ENCODE measurements at places on chromosomes 1 and 21.

DNA sequence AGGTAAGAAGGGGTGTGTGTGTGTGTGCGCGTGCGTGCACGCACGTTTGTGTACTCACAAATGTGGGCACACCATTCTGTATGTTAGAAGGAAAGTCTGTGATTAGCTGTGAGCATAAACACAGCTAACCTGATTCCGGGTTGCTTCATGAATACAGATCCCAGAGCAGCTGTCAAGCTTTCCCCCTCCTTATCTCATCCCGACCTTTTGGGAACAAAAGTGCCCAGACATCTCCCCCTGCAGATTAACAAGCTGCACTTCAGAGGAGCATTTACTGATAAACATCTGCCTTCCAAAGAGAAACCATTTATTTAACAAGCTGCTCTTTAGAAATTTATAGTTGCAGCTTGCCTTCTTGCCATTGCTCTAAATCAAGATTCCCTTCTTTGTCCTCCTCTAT is 97.0 kb downstream of the MT1HL1 start:
- no peaks in the 10 kb centered on the region for H3K27me3 ChIP-seq
- H3K4me3 ChIP-seq: no peak overlapping the region
- no peak for DNase-seq
- H3K27ac ChIP-seq: no peak overlapping the region

GRCh38 chr1:185663771-185664296 is 70.4 kb upstream of the HMCN1 start:
- no peak for DNase-seq
- H3K4me1 ChIP-seq: no peaks in the 10 kb centered on the region
- no peaks in the 10 kb centered on the region for H3K27me3 ChIP-seq
- no peaks in the 10 kb centered on the region for H3K36me3 ChIP-seq
- no peak overlapping the region for H3K27ac ChIP-seq
- no peak overlapping the region for H3K4me3 ChIP-seq

- DNase-seq: no peak
- no peaks in the 10 kb centered on the region for H3K27me3 ChIP-seq
- H3K36me3 ChIP-seq: no peaks in the 10 kb centered on the region
- no peak overlapping the region for H3K4me3 ChIP-seq
- H3K4me1 ChIP-seq: no peaks in the 10 kb centered on the region
Observed at GRCh38 chr1:20371883-20372282, 81.2 kb downstream of the VWA5B1 start.

DNA sequence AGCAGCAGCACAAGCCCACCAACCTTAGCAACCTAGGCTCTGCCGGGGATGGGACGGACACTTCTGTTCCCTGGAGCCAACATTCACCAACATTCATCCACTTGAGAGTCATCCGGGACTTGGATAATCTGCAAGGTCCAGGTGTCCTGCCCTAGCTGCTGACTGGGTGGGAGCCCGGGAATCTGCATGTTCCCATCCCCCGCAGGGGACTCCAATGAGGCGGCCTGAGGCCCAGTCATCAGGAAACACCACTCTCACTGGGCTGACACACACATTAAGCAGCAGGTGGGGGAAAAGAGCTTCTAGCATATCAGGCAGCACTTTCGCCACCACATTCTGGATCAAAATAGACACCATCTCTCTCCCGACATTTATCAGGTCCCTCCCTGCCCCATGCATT is 38.4 kb upstream of the CCSAP start:
- no peak overlapping the region for H3K27ac ChIP-seq
- no peaks in the 10 kb centered on the region for H3K4me1 ChIP-seq
- no peak for DNase-seq
- no peak overlapping the region for H3K4me3 ChIP-seq

DNA sequence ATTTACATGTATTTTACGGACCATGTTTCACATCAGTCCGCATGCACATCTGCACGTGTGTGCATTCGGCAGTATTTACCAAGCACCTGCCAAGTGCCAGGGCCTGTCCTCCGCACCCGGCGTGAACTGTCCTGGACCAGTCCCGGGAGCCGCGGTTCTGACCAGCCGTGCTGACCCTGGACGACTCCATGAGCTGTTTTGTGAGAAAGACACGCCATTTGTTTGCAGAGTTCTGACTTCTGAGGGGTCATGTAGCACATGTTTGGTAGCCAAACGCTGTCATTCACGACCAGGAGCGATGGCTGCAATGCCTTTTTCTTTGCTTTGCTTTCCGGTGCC is 3.3 kb upstream of the OLIG2 start:
- peak; percentile 51 for DNase-seq
- H3K4me1 ChIP-seq: peaks cover 62% of the 10 kb centered on the region
- no peak overlapping the region for H3K4me3 ChIP-seq
- no peaks in the 10 kb centered on the region for H3K36me3 ChIP-seq
- H3K27me3 ChIP-seq: no peaks in the 10 kb centered on the region

GRCh38 chr1:37602750-37603694 is 7.3 kb upstream of the GNL2 start:
- no peak overlapping the region for H3K4me3 ChIP-seq
- no peaks in the 10 kb centered on the region for H3K4me1 ChIP-seq
- no peak for DNase-seq

DNA sequence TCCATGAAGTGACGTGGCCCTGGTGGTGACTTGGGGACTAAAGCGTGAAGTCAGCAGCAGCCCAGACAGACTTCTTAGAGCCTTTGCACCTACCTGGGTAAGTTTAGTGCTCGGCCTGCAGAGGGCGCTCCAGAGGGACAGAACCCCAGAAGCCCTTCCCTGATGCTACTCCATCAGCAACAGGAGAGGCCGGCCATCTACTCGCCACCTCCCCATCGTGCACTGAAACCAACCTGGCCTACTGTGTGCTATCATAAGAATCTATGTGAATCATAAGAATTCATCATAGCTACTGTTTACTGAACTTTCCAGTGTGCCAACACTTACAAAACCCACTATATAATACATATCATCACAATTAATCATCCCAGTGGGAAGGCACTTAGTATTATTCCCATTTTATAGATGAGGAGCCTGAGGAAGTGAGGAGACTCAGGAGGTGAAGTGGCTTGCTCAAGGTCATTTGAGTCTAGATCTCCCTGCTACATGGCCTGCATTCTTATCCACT is 7.9 kb upstream of the EDN2 start:
- H3K27me3 ChIP-seq: no peaks in the 10 kb centered on the region
- DNase-seq: peak; percentile 45
- no peak overlapping the region for H3K4me3 ChIP-seq
- H3K36me3 ChIP-seq: no peaks in the 10 kb centered on the region

DNA sequence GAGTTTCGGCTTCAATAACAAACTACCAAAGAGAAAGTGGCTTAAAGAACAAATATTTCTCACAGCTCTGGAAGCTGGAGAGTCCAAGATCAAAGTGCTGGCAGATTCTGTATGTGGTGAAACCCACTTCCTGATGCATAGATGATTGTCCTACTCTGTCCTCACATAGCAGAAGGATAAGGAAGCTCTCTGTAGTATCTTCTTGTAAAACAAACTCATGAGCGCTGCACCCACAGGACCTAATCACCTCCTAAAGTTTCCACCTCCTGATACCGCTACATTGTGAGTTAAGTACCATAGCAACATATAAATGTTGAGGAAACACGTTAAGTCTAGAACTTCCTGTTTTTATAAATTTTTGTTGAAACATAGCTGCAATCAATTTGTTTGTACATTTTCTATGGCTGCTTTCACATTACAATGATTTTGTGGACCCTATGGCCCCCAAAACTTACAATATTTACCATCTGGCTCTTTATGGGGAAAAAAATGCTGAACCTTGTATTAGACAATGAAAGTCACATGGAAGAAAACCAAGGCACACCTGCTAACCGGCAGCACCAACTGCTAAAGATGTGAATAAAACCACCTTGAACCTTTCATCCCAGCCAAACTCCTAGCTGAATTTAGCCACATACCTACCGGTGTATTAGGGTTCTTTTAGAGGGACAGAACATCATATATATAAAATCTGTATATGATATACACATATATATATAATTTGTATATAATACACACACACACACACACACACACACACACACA is 1423.4 kb downstream of the NCAM2 start:
- no peak overlapping the region for H3K27ac ChIP-seq
- no peaks in the 10 kb centered on the region for H3K36me3 ChIP-seq
- no peak overlapping the region for H3K4me3 ChIP-seq
- H3K4me1 ChIP-seq: no peaks in the 10 kb centered on the region
- no peak for DNase-seq
- H3K27me3 ChIP-seq: no peaks in the 10 kb centered on the region

DNA sequence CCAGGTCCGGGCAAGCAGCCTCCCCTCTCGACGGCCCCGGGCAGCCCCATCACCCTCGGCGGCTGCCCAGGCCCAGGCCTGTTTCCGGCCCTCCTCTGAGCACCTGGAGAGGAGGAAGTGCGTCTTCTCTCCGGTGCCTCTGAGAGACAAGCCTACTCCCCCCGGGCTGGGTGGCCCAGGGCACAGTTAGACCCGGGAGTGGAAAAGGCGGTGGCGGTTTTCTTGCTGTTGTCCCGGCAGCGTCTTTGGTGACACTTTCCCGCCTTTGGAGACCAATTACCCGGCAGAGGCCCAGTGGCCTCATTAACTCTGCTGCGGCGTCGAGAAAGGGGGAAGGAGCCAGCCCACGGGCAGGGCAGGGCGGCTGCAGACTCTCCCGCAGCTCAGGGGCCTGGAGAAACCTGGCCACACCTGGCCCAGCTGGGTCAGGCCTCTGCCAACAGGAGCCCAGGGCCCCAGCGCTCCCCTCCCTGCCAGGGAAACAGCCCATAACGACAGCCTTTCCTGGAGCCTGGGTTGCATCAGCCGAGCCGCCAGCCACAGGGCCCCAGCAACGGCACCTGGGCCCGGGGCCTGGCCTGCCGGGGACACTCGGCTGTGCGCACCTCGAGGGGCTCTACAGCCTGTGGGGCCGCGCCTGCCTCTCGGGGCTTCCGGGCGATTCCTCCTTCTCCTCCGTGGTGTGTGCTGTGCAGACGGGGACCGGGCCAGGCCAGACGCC is 28.4 kb upstream of the C1orf159 start:
- H3K36me3 ChIP-seq: no peaks in the 10 kb centered on the region
- no peak overlapping the region for H3K4me3 ChIP-seq
- H3K27me3 ChIP-seq: no peaks in the 10 kb centered on the region

DNA sequence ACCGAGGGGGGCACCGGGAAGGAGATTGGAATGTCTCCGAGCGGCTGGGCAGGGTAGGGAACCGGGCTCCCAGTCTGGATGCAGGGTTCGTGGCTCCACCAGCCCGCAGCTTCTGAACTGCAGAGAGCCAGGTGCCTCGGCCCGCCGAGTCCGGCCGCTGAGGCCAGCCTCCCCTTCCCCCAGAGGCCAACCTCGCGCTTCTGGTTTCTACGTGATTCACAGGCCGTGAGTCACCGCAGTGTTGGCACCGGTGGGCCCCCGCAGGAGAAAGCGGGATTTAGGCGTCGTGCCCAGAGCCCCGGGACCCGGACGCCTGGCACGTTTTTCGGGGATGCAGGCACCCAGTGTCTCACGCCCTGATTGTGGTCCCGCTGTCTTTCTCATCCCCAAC is 458 bp downstream of the CRABP2 start:
- H3K27ac ChIP-seq: no peak overlapping the region
- peaks cover 29% of the 10 kb centered on the region for H3K27me3 ChIP-seq
- DNase-seq: peak; percentile 43
- H3K4me1 ChIP-seq: peaks cover 29% of the 10 kb centered on the region
- no peaks in the 10 kb centered on the region for H3K36me3 ChIP-seq
- peak overlapping the region; percentile 43 for H3K4me3 ChIP-seq

DNA sequence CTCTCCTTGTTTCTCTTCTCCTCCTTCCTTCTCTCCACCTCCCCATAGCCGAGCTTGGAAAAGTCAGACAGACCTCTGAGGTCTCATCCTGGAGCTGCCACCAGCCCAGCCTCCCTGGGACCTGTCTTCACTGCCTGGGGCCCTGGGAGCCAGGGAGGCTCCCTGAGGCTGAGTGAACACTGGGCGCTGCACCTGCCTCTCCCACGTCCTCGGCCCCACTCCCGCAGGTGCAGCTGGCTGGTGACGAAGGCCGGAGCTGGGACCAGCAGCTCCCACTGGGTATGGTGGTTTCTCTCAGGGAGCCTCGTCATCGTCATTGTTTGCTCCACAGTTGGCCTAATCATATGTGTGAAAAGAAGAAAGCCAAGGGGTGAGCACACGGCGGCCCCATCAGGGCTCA is 5.3 kb downstream of the TNFRSF14 start:
- H3K27me3 ChIP-seq: no peaks in the 10 kb centered on the region
- H3K4me1 ChIP-seq: peaks cover 35% of the 10 kb centered on the region
- DNase-seq: peak; percentile 51
- H3K4me3 ChIP-seq: no peak overlapping the region
- H3K36me3 ChIP-seq: peaks cover 6% of the 10 kb centered on the region
- H3K27ac ChIP-seq: no peak overlapping the region

- no peaks in the 10 kb centered on the region for H3K4me1 ChIP-seq
- H3K36me3 ChIP-seq: peaks cover 8% of the 10 kb centered on the region
- DNase-seq: no peak
- no peak overlapping the region for H3K4me3 ChIP-seq
Observed at GRCh38 chr1:78911956-78912880, 94.3 kb downstream of the ADGRL4 start.

GRCh38 chr1:165306543-165307434 is 49.7 kb downstream of the LMX1A start:
- DNase-seq: no peak
- no peaks in the 10 kb centered on the region for H3K27me3 ChIP-seq
- H3K27ac ChIP-seq: no peak overlapping the region
- no peaks in the 10 kb centered on the region for H3K36me3 ChIP-seq
- no peak overlapping the region for H3K4me3 ChIP-seq

- H3K27me3 ChIP-seq: no peaks in the 10 kb centered on the region
- no peak for DNase-seq
- no peaks in the 10 kb centered on the region for H3K4me1 ChIP-seq
- H3K4me3 ChIP-seq: no peak overlapping the region
- H3K27ac ChIP-seq: no peak overlapping the region
Observed at GRCh38 chr1:165025805-165026204, 330.7 kb downstream of the LMX1A start.

DNA sequence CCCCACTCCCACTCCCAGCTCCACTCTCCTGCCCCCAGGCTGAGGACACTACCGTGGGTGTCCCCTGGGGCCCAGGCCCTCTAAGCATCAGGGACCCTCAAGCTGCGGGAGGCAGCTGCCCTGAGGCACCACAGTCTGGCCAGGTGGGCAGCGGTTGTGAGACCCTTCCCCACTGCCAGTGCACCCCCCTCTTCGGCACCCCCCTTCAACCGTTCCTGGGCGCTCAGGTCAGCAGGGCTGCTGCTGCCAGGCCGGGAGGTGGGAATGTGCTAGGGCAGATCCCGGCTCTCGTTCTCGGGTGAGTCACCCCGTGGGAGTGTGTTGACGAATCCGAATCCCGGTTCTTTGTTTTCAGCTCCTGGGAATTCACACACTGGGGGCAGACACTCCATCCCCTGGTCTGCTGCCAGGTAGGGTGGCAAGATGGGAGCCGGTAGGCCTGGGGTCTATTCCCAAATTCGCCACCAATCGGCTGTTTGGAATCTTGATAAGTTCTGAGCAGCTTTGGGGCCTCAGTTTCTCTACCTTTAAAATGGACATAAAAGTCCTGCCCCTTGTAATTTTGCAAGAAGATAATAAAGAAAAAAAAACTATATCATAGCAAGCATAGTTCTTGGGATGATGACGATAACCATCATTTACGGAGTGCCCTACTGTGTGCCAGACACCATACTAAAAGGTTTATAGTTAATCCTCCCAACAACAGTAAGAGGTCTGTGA is 28.5 kb upstream of the CASZ1 start:
- H3K27me3 ChIP-seq: no peaks in the 10 kb centered on the region
- DNase-seq: no peak
- no peaks in the 10 kb centered on the region for H3K36me3 ChIP-seq
- no peak overlapping the region for H3K27ac ChIP-seq

- H3K36me3 ChIP-seq: no peaks in the 10 kb centered on the region
- no peak for DNase-seq
- H3K27me3 ChIP-seq: no peaks in the 10 kb centered on the region
- peaks cover 34% of the 10 kb centered on the region for H3K4me1 ChIP-seq
Observed at GRCh38 chr1:100037656-100037926, 67.8 kb downstream of the SLC35A3 start.

GRCh38 chr1:221888218-221888617 is 146.3 kb upstream of the DUSP10 start:
- no peak overlapping the region for H3K4me3 ChIP-seq
- H3K4me1 ChIP-seq: peaks cover 3% of the 10 kb centered on the region

All from upper lobe of left lung (tissue), 6 donors.